ENCODE measurements at places on chromosomes 6 and 20.

GRCh38 chr6:69122407-69122773 is 487.3 kb downstream of the ADGRB3 start:
- DNase-seq, result no peak

DNA sequence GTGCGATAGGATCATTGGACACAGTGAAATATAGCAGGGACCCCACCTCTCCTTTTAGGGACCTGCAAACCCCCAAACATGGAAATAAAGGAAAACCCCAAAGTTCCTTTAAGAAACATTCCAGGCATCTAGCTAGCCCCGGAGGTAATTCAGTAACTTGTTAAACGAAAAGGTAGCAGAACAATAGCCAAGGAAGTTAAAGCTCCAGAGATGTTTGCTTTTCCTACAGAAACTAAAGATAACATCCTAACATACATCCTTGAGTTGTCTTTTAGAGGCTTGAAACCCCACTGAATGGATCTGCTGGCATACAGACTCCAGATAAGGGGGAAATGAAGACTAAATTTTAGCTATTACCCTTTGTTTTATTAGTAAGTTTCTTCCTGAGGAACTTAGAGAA is 51.0 kb downstream of the FAM184A start:
- no peak for DNase-seq

GRCh38 chr6:39338397-39338796 is 15.9 kb upstream of the KCNK16 start:
- DNase-seq, result no peak

DNA sequence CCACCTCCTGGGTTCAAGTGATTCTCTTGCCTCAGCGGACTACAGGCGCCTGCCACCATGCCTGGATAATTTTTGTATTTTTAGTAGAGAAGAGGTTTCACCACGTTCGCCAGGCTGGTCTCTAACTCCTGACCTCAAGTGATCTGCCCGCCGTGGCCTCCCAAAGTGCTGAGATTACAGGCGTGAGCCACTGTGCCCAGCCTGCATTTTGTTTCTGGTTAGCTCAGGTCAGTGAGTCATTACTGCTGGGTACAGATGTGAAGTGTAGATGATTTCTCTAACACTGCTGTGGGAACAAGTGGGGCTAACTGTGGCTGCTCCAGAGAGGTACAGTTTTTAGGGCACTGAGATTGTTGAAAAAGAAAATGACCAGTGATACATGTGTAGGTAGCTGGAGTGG is 188.6 kb downstream of the PRL start:
- DNase-seq, result no peak

DNA sequence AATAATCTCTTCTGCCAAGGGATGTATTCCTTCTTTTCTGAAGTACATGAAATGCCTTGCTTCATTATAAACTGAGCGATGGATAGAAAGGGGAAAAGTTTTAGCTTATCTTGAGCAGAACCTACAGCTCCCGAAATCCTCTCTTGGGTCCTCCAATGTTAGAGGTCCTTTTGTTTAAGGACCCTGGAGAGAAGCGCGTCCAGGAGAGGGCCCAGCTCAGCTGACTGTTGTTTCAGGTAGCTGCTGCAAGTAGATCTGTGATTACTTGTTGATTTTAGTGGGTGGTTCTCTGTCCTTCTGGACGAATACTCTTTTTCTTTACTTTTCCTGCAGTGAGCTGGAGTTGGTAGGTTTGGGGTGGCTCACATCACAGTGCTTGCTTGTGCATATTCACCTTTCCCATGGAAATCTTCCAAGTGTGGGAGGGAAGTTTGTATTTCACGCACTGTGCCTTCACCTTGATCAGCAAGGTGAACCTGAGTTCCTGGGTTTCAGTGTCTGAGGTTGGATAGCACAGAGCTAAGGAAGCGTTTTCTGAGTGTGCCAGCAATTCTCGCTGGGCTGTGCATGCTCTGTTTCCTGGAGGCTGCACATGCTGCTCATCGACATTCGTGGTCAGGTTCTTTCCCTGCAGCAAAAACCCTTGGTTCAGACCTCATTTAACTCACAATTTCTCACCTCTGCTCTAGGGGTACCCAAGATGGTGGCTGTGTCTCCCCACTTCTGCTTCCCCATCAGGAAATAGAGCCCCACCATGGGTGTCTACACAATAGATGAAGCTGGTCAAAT is 176.3 kb downstream of the JARID2 start:
- no peak for DNase-seq

GRCh38 chr6:111549746-111550145 is 55.9 kb downstream of the TRAF3IP2 start:
- no peak for DNase-seq

DNA sequence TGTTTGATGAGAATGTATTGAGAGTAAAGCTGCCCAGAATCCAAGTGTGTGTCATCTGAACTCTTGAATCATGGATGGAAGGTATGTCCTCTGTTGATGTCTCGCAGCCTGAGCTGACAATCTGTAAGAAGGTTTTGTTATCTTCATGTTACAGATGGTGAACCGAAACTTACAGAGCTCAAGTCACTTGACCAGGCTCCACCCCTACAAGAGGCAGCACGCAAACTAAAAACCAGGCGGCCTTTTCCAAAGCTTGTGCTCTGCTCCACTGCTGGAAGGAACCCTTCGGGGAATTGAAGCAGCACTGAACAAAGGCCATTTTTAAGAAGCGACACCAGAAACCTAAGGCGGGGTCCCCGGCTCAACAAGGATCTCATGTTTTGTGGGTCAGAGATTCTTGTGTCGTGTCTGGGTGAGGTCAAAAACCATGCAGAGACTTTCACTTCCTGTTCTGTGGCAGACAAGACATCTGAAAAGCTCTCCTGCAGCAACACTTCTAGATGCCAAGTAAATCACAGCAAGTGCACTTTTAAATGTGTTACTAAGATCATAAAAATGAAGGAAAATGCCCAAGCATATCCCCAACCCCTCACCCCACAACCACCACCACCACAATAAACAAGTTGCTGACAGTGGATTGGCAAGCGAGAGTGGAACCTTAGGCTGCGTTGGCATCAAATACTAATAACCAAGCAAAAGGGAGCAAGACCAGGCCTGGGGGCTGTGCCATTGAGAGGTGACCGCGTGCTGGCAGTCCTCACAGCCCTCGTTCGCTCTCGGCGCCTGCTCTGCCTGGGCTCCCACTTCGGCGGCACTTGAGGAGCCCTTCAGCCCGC is 27.3 kb downstream of the NQO2 start:
- no peak for DNase-seq

DNA sequence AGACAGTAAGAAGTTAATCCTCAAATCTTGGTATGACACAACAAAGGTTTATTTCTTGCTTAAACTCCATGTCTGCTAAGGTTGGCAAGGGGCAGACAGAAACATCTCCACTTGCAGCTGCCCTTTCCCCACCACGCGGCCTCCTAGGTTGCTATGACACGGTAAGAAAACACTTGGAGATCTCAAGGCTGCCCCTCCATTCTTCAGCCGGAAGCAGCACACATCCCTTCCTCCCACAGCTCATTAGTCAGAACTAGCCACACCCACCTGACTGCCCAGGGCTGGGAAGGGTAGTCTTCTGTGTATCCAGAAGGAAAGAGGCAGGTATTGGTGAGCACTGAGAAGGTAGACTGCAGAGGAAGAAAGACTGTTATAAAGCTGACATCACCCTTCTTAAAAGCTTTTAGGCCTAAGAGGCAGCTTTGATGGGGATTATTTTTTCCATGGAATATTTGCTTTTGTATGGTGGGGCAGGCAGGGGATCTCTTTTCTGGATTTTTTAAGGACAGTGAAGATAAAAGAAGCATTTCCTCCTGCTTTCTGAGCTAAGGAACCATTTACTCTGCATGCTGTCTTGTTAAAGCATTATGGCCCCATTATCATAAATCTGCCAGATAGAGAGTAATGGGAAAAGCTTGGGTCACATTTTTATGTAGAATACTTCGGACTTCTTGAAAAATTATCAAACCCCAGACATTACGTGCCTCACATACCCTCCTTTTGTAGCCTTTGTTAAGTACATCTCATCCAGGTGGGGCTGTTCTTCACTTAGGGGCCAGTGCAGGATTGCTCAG is 41.6 kb downstream of the MRAP2 start:
- DNase-seq, result no peak

DNA sequence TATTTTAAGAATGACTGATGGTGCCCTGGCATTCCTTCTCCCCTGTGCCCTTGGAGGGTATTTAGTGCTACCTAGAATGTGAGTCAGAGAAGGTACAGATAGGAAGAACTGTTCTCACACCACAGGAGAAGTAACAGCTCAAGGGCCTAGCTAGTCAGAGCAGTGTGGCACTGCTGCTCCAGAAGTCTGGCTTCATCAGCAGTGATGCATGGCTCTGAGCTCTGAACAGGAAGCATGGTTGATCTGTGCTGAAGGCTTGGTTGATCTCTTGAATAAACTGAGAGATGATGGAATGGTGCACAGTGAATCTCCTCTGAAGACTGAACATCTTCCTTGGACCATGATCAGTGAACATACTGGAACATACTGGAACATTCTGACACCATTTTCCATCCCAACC is 425.3 kb upstream of the SLC35B3 start:
- no peak for DNase-seq

GRCh38 chr6:90811596-90812226 is 224.8 kb upstream of the MAP3K7 start:
- no peak for DNase-seq

- DNase-seq, result peak; percentile 52
Measured at GRCh38 chr6:45445749-45446549, 68.2 kb upstream of the SUPT3H start.

All from left colon (tissue), 2 donors.